Stimulated activated memory B cell treated with anti-CD40 and anti-IgM and Interleukin-4, amounts not matched to agents 10 μg/mL and 1 μg/mL and 100 μg/mL, for 72 hours (primary cell): ENCODE measurements at places on chromosomes 16 and 17.

DNA sequence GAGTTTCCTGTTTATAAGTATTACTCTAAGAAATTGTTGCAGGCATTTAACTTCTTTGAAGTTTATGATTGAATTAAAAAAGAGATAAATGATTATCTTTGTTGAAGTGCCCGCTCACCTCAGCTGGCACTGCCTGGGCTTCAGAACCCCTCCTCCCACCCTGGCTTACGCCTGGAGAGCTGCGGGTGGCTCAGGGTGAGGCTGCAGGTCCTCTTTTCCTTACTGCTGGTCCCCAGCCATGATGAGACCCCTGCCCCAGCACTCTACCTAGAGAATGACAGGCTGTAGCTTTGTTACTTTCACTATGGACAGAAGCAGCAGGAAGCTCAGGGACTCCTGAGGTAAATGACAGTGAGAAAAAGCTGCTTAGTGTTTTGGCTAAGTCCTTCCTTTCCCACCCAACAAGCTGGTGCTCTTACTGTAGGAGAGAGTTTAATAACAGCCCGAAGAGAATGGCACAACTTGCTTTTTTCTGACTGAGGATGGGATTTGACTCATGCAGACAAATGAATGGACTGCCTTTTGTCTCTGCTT lies 62.1 kb downstream of the EPN2 start:
- no peak for ATAC-seq

DNA sequence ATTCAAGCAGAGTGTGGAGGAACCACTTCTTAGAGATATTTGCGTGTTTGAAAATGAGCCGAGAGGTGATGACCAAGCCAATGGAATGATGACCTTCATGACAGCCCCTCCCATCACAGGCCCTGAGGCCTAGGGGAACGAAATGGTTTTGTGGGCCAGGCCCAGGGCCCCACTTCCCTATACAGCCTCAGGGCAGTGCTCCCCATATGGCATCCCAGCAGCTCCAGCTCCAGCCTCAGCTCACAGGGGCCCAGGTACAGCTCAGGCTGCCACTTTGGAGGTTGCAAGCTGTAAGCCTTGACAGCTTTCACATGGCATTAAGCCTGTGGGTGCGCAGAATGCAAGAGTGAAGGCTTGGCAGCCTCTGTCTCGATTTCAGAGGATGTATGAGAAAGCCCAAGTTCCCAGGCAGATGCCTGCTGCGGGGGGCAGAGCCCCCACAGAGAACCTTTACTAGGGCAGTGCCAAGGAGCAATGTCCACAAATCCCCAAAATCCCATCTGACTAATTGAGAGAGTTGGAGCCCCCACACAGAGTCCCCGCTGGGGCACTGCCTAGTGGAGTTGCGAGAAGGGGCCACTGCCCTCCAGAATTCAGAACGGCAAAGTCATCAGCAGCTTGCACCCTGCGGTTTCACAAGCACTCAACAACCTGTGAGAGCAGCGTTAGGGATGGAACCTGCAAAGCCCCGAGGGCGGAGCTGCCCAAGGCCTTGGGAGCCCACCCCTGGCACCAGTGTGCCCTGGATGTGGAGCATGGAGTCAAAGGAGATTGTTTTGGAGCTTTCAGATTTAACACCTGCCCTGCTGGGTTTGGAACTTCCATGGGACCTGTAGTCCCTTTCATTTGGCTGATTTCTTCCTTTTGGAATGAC lies 21.2 kb downstream of the CHMP6 start:
- ATAC-seq: no peak

DNA sequence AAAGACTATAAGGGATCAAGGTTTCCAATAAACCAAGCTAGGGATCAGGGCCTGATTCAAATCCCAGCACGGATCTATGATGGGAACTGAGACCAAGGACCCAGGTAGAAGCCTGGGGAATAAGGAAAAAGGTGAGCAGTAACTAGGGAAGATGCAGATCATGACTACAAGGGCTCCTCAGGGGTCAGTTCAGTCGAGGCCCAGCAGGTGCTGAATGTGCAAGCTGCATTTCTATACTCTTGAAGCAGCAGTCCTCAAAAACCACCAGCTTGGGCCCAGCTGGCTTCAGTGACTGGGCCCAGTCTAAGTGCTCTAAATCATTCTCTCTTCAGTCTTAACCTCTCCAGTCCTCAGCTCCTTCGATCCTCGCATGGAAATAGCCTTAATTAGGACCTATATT lies 228.8 kb upstream of the AXIN2 start:
- no peak for ATAC-seq

GRCh38 chr17:72191921-72192799 lies 71.3 kb downstream of the SOX9 start:
- no peak for ATAC-seq

- no peak for ATAC-seq
These were observed 390.3 kb downstream of the SLC39A11 start for GRCh38 chr17:72702136-72702735.

DNA sequence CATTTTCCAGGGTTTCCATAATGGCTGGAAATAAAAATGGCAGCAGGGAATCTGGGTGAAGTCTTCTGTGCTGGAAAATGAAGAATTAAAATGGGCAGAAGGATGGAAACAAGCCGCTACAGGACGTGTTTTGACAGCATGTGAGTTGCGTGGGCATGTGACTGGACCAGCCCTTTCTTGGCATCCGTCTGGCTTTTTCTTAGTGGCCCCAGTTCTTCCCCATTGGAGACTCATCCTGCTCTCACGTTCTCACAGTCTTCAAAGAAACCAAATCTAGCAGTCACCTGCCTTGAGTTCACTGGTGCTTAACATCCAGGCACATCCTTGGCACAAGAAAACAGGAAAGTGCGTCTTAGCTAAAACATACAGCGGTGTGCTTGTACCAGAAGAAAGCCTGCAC lies 180.2 kb upstream of the CACNG5 start:
- no peak for ATAC-seq
